ENCODE measurements at places on chromosomes 2 and 18.
A peak's percentile ranks its signal among the peaks of the same experiment; 100 is the strongest.

DNA sequence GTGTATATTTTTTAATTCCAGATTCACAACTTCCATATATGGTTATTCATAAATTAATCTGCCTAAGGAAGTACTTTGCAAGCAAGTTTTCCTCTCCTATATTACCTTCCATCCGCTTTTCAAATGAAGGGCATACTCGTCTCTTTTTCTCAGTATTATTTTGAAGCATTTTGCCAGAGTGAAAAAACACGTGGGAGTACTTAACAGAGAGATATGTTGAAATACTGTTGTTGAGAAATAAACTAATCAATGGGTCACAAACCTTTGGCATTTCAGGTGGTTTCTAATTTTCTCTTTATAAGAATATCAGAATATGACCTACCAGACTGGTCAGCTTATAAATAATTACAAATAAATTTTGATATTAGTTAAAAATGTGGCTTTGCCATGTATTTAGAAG lies 67.6 kb downstream of the CCDC102B start:
- no peak for DNase-seq

DNA sequence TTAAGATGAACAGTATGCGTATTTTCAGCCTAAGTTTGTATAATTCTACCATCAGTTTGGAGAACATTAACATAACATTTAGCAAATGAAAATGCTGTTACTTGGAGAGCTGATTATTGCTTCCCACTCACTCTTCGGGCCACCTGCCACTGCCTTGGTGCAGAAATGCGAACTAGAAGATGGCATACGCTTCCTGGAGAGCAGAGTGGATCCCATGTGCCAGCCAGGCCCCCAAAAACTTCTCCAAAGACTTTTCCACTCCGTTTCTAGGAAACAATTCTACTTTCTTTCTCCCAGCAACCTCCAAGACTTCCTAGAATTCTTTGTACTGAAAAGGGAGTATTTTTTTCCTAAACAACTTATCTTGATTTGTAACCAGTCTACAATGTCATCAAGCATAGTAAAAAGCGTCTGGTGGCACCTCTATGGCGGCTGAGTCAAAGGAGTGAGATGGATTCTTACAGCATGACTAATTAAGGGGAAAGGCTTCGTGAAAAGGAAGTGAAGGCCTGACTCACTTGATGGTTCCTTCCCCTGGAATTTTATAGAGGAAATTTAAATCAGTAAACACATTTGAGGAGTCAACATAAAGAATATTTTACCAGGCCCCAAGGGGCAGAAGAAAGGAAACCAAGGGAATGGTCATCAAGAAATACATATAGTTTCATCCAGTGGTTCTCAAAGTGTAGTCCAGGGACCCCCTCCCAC lies 36.6 kb downstream of the FEZ2 start:
- DNase-seq, result no peak

- no peak for DNase-seq
Observed at GRCh38 chr2:79887747-79888374, 375.0 kb downstream of the CTNNA2 start.

DNA sequence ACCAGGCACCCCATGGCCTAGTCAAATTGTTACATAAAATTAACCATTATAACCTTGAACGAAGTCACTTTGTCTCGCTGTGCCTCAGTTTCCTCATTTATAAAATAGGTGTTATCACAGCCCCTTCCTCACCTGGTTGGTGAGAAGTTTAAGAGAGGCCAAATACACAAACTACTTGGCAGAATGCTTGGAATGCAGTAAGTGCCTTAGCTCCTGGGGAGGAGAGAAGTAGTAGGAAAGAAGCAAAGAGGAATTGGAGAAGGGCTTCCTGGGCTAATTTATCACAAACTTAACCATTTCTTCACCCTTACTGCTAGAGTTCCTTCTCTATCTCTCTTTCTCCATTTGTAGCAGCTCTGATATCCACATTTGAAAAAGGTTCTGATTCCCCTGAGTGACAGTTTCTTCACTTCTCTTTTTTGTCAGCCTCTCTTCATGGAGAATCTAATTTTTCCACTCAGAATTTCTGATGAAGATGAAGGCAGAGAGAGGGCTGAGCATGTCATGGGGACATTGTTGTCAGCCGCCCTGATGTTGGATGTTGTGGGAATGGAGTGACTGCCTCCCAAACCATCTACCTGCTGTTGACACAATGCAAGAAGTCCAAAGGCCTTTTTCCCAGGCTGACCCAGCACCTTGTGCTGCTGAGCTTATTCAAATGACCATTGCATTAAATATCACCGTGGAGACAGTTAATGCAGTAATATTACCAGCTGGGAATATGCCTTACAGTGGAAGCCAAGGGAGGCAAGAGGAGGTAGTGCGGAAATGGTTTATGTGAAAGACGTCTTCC lies 60.4 kb downstream of the BOD1L2 start:
- DNase-seq, result no peak

GRCh38 chr2:191629001-191629453 lies 48.9 kb upstream of the NABP1 start:
- DNase-seq, result no peak

GRCh38 chr2:190533968-190534309 lies 583 bp downstream of the NEMP2 start:
- peak; percentile 67 for DNase-seq

GRCh38 chr2:68217729-68218128 lies 34.6 kb downstream of the PPP3R1 start:
- no peak for DNase-seq

DNA sequence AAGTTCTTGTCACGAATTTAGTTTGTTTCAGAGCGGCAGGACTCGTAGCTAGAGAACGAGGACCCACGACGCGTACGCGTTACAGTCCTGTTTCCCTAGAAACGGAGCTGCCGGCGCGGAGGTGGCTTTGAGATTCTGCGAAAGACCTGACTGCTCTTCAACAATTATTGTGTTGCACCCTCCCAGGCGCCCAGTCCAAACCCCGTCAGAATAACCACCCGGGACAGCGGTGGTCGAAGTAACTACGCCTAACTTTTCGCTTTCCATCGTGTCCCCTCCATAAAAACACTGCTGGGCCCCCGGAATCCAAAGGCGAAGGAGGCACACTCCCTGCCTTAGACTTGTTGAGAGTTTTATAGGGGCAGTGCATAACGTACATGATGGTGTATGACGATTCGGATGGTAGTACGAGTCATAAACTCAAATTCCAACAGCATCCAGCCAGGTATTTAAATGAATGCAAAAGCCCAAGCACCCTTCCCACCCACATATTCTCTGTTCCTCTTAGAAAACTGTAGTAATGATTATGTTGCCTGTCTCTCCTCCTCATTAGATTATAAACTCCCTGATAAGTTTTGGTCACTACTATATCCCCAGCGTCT lies 651 bp upstream of the STAM2 start:
- no peak for DNase-seq

- DNase-seq, result no peak
Observed at GRCh38 chr2:142495141-142495540, 364.3 kb upstream of the LRP1B start.

GRCh38 chr2:96083989-96084857 lies 32.1 kb downstream of the ADRA2B start:
- DNase-seq, result no peak

- no peak for DNase-seq
Observed at GRCh38 chr2:174595891-174596397, 1.7 kb downstream of the WIPF1 start.

GRCh38 chr2:237251986-237252385 lies 162.0 kb downstream of the COL6A3 start:
- no peak for DNase-seq

GRCh38 chr2:12199491-12200211 lies 453.2 kb downstream of the LPIN1 start:
- no peak for DNase-seq

DNA sequence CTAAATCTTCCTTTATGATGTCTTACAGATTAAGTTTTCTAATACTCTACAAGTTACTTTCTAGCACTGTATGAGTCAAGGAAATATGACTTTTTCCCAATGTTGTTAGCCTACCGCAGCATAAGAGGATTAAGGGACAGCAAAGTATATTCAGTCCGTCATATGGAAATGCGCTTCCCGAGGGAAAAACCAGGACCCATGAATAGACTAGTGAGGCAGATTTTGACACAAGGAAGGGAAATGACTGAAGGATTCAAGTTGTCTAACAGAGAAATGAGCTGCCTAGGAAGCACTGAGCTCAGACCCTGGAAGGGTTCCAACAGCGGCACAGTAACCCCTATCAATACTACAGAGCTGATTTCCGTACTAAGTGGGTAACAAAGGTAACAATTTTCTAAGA lies 12.0 kb downstream of the SEPTIN10 start:
- DNase-seq, result no peak

GRCh38 chr2:222561817-222562645 lies 93.9 kb downstream of the FARSB start:
- DNase-seq, result no peak

DNA sequence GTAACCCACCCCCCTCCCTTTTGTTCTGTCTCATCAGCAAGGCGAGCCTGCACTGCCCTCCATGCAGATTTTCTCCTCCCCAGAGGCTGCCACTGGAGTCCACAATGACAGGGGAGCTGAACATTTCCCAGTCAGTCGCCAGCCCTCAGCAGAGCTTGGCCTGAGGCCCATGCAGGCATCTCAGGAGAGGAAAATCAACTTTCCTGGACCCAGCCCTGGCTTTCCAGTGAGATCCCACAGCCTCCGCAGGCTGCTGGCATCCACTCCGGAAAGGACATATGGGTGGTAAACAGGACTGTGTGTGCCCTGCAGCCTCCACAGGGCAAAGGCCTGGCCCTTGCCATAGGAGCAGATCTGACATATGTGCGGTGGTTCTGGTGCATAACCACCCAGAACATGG lies 253.8 kb downstream of the TNS1 start:
- no peak for DNase-seq

DNA sequence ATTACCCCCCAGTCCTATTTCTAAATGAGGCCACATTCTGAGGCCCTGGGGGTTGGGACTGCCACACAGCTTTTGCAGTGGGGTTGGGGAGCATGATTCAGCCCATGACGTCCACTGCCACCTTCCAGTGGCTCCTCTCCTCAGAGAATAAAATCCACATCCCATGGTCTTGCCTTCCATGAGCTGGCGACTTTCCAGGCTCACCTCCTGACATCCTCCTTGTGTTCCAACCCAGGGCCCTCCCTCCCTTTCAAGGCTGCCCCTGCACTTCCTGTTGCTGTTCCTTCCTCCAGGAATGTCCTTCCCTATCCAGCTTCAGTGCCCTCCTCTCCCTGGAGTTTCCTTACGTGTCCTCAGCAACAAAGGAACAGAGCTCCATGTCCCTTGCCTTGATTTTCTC lies 187.3 kb upstream of the ID2 start:
- DNase-seq, result no peak

Measured in stimulated activated naive CD4-positive, alpha-beta T cell (primary cell).